ENCODE measurements at places on chromosomes 12 and 14. TPM values are rescaled to one million over a fixed set of nuclear protein-coding genes. Genes with fewer than 3 reads are reported as not detected.

The ATXN7L3B gene
- total RNA-seq, result 22.7 TPM

DNA sequence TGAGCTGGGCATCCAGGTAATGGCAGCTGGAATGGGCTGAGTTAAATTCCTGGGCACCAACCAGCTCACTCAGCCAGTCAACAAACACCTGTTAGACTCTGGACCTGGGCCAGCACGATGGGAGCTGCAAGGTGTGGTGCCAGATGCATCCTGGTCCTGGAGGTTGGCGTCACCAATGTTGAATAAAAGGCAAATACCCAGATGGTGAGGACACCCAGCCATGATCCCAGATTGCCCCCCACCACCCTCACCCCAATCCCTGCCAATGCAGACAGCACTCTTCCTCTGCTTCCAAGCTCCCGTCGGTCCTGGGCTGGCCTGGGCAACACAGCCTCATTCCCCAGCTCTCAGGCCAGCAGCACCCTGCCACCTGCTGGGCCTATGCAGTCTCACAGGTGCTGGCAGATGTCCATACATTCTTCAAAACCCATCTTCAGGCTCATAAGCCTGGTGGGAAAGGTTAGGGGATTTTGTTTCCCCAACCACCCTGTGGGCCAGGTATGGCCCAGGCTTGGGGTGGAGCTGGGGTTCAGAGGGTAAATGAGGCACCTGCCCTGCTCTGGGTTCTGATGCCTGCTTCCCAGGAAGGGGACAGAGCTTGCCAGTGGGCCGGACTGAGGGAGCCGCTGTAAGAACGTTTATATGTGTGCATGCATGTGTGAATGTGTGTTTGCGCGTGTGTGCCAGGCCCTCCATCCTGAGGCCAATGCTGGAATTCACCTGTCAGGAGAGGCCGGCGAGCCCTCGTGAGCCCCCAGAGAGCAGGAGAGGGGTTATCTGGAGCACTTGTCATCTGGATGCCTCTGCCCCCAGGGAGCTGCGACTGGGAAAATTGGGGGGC lies 58.0 kb downstream of the LGMN start:
- DNase-seq, result peak; percentile 41

GRCh38 chr14:28744126-28744525 lies 22.5 kb upstream of the FOXG1 start:
- no peak for DNase-seq

DNA sequence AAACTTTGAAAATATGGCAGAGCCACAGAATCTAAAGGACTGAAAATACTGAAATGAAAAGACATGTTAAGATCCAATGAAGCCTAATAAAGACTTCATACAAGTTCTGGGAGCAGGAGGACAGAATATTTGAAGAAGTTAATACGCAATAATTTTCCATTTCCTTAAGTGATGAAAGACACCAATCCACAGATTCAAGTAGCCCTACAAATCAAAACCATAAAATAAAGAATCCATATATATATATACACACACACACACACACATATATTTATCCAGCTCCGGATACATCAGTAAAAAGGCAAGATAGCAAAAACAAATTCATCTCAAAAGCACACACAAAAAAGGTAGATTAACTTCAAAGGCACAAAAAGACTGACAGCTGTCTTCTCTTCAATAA lies 5.7 kb downstream of the NAP1L1 start:
- DNase-seq, result no peak

- no peak for DNase-seq
Measured at GRCh38 chr12:29655861-29656260, 127.9 kb downstream of the TMTC1 start.

DNA sequence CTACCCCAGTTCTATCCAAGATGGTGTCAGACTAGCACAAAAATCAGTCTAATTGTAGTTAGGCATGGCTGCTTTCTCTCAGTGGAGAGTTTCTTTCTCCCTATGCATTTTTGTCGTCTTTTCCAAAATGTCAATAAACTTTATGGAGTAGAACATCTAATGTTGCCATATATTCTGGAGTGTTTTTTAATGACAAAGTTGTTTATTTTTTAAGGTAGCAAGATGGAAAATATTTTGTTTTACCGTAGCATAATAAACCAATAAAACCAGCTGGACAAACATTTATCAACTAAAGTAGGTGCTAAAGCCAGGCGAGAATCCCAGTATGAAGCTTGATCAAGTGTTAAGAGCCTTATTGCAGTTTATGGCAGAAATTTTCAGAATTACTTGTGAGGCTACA lies 146.3 kb downstream of the TMTC2 start:
- DNase-seq, result no peak

GRCh38 chr12:64256166-64256800 lies 34.2 kb upstream of the KICS2 start:
- DNase-seq, result no peak

The GSC gene
- total RNA-seq, result 4.5 TPM

DNA sequence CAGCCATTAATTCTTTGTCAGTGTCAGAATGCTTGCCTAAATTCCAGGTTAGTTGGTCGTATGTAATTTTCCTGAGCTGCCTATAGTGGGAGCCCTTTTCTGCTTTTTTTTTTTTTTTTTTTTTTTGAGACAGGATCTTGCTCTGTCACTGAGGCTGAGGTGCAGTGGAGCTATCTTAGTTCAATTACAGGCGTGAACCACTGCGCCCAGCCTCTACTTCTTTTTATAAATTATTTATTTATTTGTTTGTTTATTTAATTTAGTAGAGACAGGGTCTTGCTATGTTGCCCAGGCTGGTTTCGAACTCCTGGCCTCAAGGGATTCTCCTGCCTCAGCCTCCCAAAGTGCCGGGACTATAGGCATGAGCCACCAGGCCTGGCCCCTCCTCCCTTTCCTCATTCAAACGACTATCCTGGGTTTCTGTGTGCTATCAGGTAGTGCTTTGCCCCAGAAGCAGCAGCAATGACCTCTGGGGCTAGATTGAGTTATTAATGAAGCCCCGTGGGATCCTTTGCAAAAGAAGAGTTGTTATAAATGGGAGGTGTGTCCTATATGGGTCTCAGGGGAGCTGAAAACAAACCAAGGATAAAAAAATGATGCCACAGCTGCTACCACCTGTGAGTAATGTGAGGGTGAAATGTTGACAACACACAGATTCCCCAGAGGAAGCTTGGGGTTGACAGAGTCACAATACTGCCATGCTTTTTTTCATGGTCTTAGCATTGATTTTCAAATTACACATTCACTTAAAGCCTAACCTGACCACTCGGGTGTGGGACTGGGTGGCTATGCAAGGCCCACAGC lies 34.6 kb upstream of the NFKBIA start:
- no peak for DNase-seq

DNA sequence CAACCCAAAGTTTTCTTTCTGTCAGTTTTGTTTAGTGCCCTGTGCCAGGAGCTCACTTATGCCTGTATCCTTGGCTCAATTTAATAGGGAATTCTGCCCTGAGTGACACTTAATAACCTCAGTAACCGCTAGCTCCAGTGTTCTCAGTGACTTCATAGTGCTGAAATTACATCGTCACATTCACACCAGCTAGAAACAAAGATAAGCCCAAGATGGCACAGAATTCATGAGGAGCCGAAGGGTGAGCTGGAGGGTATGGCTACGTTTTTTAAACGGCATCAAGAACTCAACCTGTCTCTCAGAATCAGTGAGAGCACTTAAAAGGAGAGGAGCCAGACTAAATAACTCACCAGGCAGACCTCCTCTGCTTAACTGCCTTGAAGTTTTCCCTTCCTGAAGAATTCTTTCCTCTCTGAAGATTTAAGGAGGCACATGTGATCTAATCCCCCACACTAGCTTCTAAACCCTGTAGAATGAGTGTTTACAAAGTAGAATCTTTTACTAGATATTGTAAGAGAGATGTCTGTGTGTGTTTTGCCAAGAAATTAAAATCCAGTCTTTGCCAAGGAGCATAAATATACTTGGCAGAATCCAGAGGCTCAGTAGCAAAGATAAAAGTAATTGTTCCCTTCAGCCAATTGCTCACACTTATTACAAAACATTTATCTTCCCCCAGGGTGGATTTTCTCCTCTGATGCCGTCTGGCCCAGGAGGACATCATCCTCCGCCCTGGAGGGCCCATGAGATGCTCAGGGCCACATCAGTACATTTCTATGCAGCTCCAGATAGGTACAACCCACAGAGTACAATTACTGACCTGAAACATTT lies 37.3 kb downstream of the PTGER2 start:
- DNase-seq, result no peak

The MFAP5 gene
- 387 TPM for total RNA-seq

GRCh38 chr12:71548893-71549292 lies 109.3 kb downstream of the LGR5 start:
- DNase-seq, result no peak

The DBX2 gene
- total RNA-seq, result 0.13 TPM

GRCh38 chr12:107302649-107303341 lies 209.4 kb upstream of the CRY1 start:
- DNase-seq, result no peak

DNA sequence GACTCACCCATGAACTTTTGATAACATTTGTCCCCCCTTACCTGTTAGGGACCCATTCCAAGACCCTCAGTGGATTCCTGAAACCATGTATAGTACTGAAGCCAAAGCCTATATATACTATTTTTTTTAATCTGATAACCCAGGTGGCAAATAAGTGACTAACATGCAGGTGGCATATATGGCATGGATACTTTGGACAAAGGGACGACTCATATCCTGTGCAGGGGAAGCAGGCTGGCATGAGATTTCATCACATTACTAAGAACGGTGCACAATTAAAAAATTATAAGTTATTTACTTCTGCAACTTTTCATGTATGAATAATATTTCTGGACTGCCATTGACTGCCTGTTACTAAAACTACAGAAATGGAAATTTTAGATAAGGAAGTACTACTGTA lies 880.1 kb upstream of the FBXO33 start:
- DNase-seq, result no peak

GRCh38 chr14:32627545-32628298 lies 298.6 kb downstream of the AKAP6 start:
- no peak for DNase-seq

The ALDH6A1 gene
- total RNA-seq, result 85.5 TPM

GRCh38 chr14:56815745-56816144 lies 5.5 kb upstream of the OTX2 start:
- DNase-seq, result no peak

DNA sequence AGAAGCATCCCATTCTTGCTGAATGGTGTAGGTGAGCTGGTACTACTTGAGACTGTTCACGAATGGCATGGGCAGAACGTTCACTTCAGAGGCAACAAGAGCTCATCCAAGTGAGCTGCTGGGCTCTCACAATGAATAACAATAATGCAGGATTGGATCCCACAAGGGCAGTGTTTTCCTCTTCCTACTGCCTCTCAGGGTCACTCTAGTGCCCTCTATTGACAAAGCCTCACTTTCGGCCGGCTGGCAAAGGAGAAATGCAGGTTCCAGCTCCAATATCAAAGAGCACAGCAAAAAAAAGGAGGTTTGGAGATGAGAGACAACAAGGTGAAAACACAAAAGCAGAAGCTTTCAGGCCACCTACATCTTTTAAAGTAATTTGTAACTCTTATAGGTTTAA lies 74.6 kb upstream of the MYF6 start:
- no peak for DNase-seq

GRCh38 chr12:65999564-66000280 lies 130.8 kb downstream of the LLPH start:
- DNase-seq, result no peak

- DNase-seq, result no peak
Measured at GRCh38 chr12:116568203-116568602, 9.0 kb downstream of the MAP1LC3B2 start.

The BTG1 gene
- 144 TPM for total RNA-seq

The OR4K17 gene
- total RNA-seq, result not detected

DNA sequence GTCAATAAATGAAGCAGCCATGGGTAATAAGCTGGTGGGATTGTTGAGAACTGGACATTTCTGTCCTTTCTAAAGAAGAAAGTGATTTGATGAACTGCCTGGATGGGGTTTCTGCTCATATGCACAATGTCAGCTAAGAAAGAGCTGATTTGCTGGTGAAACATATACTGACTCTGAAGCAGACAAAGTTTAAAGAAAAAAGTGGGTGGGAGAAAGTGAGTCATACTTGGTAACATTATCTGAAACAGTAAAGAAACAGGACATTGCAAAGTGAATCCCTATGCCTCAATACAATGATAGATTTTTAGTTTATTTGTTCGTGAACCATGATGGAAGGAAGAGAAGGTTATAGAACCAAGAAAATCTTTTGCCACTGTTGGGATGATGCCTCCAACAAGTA lies 95.6 kb upstream of the DNM1L start:
- no peak for DNase-seq

GRCh38 chr12:51949342-51950030 lies 2.0 kb upstream of the ACVR1B start:
- no peak for DNase-seq

- no peak for DNase-seq
Measured at GRCh38 chr12:111788178-111788654, 21.5 kb downstream of the ALDH2 start.

DNA sequence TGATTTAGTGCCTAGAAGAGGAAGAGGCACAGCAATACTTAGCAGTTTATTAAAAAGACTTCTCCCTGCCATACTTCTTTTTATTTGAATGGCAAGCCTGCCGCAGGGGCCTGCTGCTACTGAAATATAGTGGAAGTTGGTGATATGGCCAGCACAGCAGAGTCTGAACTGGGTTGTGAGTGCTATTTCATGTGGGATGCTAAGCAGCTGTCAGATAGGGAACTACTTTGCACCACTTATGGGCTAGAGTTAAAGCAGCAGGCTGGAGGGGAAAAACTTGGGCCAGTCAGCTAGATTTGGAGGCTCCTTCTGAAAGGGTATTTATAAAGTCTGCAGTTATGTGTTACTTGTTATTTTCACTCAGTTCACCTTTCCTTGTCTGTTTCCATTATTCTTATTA lies 299.0 kb upstream of the E2F7 start:
- DNase-seq, result no peak

- DNase-seq, result no peak
Measured at GRCh38 chr12:121170611-121171260, 38.1 kb downstream of the P2RX7 start.

DNA sequence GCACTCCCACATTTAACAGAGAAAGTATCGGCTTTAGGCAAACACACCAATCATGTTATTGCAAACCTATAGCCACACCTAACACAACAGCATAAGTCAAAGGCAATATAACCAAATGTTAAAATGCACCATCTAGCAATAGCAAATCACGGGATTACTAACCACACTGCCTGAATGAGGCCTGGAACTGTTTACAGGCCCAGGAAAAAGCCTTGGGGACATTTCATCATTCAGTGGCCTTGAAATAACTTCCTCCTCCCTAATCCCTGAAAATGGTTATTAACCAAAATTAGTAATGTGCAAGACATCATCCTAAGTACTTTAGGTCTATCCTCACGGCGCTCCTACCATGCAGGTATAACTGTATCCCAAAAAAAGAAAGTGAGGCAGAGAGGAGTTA lies 2.3 kb downstream of the GALC start:
- DNase-seq, result no peak
